GOT3 (cell line): ENCODE measurements at places on chromosomes 2 and 18.

GRCh38 chr2:201882353-201883090, 76.2 kb downstream of the CDK15 start:
- DNase-seq, result no peak

- no peak for DNase-seq
Measured at GRCh38 chr2:53787614-53788289, 908 bp downstream of the ERLEC1 start.

DNA sequence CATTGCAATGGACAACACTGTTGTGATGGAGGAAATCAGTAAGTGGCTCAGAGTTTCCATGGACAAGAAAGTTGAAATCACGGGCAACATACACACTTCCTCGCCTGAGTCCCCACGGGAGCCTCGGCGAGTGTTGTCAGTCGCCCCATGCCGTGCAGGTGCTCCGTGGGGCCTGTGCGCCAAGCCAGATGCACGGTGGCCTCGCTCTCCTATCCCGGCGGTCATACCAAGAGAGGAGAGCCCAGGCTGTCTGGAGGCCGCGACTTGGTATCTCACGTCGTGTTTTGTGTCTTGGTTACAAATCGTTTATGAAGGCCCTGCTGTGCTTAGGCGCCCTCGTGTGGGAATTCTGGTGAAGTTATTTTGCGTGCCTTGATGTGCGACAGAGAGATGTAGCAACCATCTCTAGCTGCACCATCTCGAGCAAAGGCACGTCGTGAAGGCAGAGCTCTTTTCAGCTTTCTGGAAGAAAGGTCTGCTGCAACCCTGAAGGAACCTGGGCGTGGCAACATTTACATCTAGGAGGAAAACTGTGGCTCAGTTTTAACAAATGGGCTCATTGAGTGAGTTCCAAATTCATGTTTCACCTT, 21.8 kb downstream of the ATG4B start:
- DNase-seq, result no peak

DNA sequence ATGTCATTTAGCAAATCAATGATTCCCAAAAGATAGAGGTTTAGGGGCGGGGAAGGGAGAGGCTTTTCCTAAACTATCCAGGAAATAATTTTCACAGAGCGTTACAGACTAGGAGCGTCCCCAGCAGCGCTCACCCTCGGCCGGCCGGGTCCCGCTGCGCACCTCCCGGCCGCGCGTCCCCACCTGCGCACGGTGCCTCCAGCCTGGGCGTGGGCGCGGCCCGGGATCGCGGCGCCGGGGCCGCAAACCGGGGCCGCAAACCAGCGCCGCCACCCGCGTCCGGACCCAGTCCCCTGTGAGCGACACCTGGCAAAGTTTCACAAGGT, 684 bp upstream of the ZCCHC2 start:
- no peak for DNase-seq

DNA sequence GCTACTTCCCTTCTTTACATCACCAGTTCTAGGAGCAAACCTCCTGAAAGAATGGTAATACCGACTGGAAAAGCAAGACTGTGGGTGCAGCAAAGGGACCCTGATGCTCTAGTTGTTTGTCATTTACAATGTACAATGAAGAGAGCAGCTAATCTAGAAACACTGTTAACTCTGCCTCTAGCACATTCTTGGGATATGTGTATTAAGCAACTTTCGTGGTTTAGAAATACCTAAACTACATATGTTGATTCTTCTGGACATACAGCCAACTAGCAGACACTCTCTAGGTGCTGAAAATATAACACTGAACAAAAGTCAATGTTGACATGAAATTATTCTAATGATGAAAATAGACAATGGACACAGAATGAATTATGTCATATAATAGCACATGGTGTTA, 440.3 kb upstream of the MC4R start:
- no peak for DNase-seq
